ENCODE measurements at places on chromosomes 1 and 21. TPM values are rescaled to one million over a fixed set of nuclear protein-coding genes. Genes with fewer than 3 reads are reported as not detected.

Gene ADGRL2
- total RNA-seq: 37.9 TPM

Gene IGSF5
- total RNA-seq: 4.1 TPM

Gene LIN9
- total RNA-seq: 21.9 TPM

Gene ALPL
- 9.4 TPM for total RNA-seq

Gene GJB4
- total RNA-seq: not detected

Gene ESPN
- total RNA-seq: 0.56 TPM

Gene CELA2A
- not detected for total RNA-seq

Gene ACKR1
- total RNA-seq: 8.1 TPM

Gene NEGR1
- total RNA-seq: 15.7 TPM

Gene TAF13
- total RNA-seq: 56.9 TPM

Gene TSACC
- not detected for total RNA-seq
